ENCODE measurements at places on chromosomes 16 and 17.

DNA sequence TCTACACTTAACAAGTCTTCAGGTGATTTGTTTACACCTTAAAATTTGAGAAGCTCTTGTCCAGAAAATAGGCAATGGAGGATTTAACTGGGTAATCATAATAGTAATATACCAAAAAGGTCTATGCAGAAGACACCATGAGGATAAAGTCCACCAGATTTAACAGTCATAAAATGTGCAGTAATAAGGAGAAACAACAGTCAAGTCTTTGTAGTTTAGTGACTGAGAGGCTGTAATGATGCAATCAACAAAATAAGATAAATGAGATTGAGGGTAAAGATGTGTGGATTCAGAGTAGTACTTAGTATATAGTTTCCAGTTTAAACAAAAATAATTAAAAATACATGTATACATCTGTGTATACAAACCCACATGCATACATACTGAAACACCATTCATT, 91.2 kb downstream of the STXBP4 start:
- DNase-seq, result no peak

GRCh38 chr17:70422862-70423261, 253.5 kb downstream of the KCNJ2 start:
- no peak for DNase-seq

- no peak for DNase-seq
Measured at GRCh38 chr16:78200023-78200389, 100.6 kb downstream of the WWOX start.

GRCh38 chr16:81405702-81406113, 38.9 kb upstream of the CMIP start:
- no peak for DNase-seq

GRCh38 chr17:16352303-16352666, 984 bp downstream of the CENPV start:
- DNase-seq, result peak; percentile 65

- no peak for DNase-seq
Measured at GRCh38 chr17:34885076-34885475, 76.2 kb downstream of the CCT6B start.

DNA sequence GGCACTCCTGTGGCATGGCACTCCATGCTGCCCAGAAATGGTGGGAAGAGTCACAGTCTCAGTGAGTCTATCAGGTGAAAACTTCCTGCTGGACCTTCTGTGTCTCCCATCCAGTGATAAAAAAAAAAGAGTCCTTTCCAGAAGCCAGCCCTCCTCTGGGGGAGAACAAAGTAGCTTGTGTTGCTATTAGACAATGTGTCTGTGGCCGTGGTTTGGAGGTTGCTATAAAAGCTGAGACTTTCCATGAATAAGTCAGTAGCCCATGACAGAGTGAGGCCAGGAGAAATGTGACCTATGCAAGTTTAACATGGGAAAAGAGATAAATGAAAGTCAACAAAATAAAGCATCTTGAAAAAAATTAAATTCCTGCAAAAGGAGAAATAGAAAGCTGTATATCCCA, 250.7 kb upstream of the MON1B start:
- DNase-seq, result no peak

- no peak for DNase-seq
Measured at GRCh38 chr17:7348478-7349242, 3.3 kb upstream of the KCTD11 start.

- no peak for DNase-seq
Measured at GRCh38 chr16:450785-451512, 25.5 kb downstream of the RAB11FIP3 start.

DNA sequence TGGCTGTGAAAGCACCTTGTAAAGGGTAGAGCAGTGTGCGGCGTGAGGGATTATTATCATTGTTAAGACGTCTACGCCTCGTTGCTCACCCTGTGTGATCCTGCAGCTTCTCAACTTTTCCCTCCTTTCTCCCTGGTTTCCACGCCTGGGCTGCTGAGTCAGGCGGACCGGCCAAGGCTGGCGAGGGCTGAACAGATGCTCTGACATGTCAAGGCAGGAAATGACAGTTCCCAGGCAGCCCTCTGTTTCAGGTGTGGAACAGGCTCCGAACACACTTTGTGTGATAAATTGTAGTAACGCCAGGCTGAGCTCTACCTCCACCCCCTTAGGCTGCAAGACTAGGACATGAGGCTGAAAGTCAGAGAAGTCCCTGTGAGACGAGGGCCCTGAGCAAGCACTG, 46.0 kb upstream of the TBX2 start:
- no peak for DNase-seq

DNA sequence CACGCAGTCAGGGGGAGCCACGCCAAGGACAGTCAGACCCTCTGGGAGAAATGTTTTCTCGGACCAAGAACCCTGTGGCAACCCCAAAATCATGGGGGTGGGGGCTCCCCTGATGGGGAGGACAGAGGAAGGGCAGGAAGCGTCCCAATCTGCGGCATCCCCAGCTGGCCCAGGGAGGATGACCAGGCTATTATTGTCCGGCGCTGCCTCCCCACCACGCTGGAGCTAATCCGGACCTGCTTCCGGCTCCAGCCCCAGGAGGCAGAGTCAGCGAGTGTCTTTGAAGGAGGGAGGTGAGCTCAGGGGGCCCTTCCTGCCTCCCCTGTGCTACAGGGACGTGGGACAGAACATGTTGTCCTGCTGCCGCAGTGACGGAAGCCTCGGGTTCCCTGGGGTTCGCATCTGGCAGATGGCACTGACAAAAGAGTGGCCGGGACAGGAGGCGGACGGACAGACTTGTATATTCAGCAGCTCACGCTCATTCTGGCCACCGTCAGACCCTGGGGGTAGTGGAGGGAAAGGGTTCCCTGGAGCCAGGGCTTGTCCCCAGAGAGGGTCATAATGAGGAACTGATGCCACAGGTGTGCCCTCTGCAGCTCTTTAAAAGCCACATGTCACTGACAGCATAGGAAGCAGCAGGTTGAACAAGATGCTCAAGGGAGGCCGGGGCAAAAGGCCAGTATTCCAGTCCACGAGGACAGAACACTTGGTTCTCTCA, 54.3 kb upstream of the CDC42EP4 start:
- no peak for DNase-seq

DNA sequence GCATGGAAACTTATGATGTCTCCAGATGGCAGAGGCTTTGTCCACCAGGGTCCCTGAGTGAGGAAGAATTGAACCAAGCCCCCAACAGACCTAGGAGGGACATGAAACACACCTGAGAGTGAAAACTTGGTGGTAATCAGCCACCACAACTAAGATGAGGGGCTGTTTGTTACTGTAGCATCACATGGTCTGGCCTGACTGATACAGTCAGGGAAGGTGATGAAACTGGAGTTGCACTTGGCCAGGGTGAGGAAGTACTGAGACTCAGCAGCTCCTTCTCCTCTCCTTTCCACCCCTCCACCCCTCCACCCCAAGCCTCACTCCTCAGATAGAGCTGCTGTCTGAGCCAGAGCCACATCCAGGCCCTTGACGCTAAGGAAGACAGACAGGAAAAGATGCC, 37.2 kb downstream of the C16orf82 start:
- no peak for DNase-seq

DNA sequence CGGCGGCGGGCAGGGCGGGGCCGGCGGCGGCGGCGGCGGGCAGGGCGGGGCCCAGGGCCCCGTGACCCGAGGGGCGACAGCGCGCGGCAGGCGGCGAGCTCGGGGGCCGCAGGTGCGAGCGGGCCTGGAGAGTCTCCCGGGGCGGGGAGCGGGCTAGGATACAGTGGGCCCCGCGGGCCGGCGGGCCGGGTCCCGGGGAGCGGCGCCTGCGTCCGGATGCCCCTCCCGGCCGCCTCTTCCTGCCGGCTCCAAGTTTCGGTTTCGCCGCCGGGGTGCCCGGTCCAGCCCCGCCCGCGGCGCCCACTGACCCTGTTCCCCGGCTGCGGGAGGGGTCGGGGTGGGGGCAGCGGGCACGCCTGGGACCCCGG, at the start of gene RNF213:
Gene RNF213 (plus strand): TSS at position 62 of the 368 bp plus-strand sequence. CDS start 2,830 bp downstream, outside the sequence.
- peak; percentile 55 for DNase-seq

DNA sequence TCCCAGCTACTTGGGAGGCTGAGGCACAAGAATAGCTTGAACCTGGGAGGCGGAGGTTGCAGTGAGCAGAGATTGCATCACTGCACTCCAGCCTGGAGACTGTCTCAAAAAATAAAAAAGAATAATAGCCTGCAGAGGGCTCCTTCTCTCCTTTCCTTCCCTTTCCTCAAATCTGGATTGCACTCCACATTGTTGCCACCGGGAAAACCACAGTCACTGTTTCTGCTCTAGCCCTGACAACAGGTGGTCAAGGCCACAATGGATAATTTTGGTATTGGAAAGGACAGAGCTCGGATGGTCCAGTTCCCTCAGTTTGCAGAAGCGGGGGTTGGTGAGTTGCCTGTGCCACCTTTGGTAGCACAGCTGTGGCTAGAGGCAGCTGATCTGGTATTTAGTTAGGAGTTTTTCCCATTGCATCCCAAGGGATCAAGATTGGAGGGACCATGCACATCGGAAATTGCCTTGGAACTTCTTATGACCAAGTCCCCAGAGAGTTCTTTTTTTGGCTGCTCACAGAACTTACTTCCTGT, 44.7 kb upstream of the PRSS54 start:
- DNase-seq, result no peak

GRCh38 chr17:21035406-21035805, 7.4 kb downstream of the USP22 start:
- DNase-seq, result no peak

DNA sequence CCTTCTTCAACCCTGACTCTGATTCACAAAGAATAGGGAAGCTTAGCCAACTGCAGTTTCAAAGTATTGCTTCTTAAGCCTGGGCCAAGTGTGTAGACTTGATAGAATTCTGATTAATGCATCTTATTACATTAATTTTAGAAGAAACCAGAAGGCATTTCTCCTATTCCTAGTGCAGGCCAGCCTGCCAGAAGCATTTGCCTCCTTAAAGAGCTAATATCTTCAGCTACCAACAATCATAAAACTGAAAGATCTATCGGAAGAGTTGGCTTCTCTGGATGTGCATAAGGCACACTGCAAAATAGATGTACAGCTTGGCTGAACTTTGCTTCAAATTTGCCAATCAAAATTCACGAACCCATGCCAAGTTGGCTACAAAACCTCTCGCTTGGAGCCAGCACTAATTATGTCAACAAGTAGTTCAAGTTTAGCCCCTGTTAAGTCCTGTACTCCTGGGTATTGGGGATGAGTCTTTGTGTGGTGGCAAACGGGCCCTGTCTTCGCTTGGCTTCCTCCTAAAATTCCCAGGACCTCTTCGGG, 717.8 kb downstream of the WWOX start:
- no peak for DNase-seq

GRCh38 chr17:28193241-28193640, 125.8 kb upstream of the TMEM97 start:
- DNase-seq, result no peak

GRCh38 chr17:82775001-82775823, 23.3 kb downstream of the TBCD start:
- no peak for DNase-seq

- no peak for DNase-seq
Measured at GRCh38 chr17:11331547-11332513, 90.8 kb downstream of the SHISA6 start.

DNA sequence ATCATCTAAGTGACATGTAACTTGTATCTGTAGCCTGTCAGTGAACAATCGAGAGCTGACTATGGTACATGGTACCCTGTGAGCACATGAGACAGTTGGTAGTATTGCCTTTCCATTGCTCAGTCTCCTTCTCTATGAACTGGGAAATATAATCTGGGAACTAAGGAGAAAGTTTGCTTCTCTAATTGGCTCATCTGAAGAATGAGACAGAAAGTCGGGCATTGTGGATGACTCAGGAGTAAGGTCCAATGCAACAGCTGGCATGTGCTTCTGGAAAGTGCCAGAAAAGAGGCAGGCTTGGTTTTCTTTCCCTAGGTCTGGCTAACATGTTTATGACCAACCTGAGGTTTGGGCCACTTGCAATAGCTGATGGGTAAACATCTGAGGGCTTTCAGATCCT, 51.9 kb downstream of the ZZEF1 start:
- no peak for DNase-seq

DNA sequence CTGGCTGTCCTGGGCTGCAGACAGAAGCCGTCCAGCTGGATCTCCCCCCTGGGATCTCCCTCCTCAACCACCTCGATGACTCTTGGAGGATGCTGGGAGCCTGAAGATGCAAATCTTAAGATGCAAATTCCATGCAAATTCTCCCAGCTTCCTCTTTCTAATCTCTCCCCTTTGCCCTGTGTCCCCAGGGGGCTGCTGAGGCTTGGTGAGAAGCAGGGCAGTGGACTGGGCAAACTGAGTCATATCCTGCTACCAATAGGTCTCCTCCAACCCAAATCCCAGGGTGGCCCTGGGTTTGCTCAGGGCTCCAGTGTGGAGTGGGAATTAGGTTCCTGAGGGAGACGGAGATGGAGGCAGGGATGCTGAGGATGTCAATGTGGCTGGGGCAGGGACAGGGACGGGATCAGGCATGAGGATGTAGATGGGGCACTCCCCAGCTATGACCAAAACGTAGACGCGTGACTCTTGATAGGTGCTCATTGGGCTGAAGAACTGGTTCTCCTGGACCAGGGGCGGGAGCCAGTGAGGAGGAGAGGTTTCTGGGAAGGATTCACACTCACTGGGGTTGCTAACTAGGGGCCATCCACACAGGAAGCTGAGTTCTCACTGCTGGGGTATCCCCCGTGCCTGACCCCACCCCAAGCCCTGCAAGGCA, 3.6 kb upstream of the ALOX12B start:
- no peak for DNase-seq

DNA sequence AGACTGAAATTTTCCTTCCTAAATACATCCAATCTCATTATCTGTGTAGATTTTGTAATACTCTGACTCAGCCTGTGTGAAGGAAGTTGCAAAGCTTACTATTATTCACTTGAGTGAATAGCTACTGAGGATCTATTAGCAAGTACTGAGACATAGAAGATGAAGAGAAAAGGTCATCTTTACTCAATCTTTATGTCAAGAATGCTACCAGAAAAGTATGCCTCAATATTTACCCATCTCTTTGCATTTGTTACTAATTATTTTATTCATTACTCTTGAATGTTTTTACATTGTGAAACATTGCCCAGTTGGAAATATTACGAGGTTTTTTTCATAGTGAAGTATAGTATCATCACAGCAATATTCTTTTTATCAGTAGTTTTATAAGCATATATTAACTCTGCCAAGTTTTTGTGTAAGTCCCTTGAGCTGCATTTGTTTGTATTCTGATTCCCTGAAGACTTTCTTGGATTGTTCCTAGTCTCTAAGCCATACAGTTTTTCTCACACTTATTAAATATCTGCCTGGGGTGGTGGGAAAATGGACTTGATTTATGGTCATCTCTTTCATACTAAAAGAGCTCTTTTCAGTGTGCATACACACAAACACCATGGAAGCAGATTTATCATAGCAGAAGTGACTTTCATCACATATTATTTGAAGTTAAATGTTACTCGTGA, 110.4 kb downstream of the MRTFB start:
- DNase-seq, result no peak
